ENCODE measurements at places on chromosomes 7 and 10.

GRCh38 chr7:158458716-158459282, 128.8 kb downstream of the PTPRN2 start:
- no peak for DNase-seq

- no peak for DNase-seq
Observed at GRCh38 chr7:67311901-67312300, 315.3 kb downstream of the TYW1 start.

DNA sequence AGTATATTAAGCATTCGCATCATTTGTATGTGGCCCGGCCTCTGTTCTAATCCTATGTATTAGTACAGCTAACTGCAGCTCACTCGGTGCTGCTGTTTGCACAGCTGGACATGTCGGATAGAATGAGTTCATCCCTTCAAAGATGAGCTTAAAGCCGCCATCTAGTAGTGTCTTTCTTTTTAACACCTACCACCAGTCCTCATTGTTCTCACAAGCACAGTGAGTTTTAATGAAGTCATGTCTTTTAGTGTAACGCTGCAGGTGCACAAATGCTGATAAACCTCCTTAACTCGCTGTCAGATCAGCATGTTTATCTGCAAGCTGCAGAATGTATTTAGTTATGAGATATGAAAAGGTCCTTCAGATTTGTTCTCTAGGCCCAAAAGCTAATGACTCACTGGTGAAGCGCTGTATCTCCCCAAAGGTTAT, 247.5 kb downstream of the MTERF1 start:
- no peak for DNase-seq

GRCh38 chr10:78867555-78867939, 201.2 kb upstream of the ZMIZ1 start:
- no peak for DNase-seq

DNA sequence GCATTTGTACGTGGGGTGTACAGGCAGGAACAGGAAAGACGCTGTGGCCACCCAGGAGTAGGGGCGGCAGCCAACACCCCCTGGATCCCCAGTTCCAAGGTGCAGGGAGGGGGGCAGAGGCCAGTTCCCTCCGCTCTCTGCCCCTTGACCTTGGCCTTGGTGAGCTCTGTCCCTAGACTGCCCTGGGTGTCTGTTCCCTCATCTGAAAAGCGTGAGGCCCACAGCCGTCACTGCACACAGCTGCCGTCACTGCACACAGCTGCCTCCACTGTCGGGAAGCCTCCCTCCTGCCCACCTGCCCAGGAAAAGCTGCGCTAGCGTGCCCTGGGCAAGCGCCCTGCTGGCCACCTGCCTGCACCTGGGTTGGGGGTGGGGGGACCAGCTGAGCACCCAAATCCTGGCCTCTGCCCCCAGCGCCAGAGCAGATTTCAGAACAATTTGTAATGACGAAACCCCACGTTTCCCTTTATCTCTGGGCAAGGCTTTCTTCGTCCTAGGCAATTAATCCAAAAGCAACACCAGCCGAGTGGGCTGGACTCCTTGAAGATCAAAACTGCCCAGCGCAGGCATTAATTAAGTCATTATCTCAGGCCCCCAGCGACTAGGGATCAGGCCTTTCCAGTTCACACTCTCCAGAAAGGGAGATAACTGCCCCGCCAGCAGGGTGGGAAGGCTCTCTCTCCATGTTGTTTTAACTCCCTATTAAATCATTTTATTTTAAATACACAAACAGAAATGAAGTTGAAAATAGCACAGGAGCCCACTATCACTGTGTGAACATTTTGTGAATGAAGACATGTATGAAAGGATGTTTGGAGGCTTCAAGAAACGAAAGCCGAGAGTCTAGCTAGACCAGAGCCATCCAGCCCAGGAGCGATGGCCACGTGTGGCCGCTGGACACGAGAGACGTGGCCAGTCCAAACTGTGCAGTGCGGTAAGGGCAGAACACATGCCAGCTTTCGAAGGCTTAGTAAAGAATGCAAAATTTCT, 4.0 kb upstream of the PDGFA start:
- no peak for DNase-seq

- no peak for DNase-seq
Observed at GRCh38 chr7:25455683-25456251, 227.5 kb upstream of the NPVF start.

DNA sequence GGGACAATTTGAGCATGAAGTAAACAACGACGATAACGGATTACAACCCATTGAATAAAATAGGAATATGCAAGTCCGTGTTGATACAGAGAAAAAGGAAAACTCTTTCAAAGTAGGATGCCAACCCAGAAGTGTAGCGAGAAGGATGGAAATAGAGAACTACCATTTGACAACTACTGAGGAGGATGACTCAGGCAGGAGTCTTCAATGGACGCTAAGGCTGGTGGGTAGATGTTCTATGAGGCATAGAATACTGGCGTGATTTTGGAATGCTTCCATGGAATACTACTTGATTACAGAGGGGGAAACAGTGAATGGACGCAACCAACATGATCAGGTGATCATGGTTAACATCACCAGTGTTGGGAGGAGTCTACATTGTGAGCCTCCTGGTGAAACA, 828 bp upstream of the CFAP70 start:
- no peak for DNase-seq

Data from CD4-positive, alpha-beta T cell treated with Interleukin-15 for 4 hours (primary cell).